ENCODE measurements at places on chromosomes 5 and 9.

- no peak for DNase-seq
Measured at GRCh38 chr9:37641331-37641730, 9.4 kb upstream of the FRMPD1 start.

DNA sequence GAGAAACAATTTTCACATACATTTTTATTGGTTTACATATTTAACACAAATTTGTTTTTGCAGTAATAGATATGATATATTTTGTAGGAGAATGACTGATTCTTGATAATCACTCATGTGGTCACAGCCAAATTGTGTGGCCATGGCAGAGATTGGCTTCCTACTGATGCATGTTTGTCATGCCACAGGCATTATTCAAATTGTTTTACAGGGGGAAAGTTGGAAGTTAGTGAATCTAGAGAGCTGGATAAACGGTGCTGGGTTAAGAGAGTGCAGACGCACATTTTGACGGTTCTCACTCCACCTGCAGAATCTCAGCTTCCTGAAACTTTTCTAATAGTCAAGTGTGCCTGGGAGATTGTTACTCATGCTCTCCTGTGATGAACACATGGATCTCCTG lies 91.1 kb upstream of the FBN2 start:
- no peak for DNase-seq

DNA sequence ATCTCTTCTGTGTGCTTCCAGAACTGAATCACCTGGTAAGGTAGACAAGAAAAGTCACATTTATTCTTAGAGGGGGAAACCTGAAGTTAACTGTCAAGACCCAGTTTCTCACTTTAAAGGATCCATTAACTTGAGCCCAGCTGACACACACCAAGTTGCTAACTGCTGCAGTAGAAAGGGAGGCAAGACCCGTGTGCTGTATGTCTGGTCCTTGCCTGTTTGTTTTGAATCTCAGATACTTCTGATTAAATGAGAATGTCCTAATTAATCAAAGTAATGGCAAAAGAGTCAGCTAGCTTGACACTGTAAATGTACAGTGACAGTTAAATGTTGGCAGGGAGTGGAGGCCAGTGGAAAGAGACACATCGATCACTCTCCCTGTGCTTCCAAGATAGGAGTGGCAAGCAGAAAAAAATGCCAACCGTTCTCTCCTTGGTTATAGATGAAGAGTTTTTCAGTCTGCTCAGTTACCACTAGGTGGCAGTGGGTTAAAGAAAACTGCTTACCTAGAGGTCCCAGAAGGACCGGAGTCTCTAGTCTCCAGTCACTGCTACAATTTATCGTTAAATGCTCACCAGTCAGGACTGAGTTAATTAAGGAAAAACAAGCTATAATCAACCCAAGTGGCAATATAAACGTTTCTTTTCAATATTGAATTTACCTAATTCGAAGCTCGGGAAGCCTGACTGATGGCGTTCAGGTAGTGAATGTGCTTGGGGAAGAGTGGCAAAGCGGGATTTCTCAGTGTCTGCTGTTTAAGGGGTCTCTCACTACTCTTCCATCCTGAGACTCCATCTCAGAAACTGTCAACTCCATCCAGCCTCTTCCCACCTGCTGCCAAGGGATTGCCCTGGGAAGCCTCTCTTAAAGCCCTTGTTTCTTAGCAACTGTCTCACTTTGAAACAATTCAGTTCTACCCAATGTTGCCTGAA lies 18.4 kb downstream of the LSM11 start:
- peak; percentile 34 for DNase-seq

DNA sequence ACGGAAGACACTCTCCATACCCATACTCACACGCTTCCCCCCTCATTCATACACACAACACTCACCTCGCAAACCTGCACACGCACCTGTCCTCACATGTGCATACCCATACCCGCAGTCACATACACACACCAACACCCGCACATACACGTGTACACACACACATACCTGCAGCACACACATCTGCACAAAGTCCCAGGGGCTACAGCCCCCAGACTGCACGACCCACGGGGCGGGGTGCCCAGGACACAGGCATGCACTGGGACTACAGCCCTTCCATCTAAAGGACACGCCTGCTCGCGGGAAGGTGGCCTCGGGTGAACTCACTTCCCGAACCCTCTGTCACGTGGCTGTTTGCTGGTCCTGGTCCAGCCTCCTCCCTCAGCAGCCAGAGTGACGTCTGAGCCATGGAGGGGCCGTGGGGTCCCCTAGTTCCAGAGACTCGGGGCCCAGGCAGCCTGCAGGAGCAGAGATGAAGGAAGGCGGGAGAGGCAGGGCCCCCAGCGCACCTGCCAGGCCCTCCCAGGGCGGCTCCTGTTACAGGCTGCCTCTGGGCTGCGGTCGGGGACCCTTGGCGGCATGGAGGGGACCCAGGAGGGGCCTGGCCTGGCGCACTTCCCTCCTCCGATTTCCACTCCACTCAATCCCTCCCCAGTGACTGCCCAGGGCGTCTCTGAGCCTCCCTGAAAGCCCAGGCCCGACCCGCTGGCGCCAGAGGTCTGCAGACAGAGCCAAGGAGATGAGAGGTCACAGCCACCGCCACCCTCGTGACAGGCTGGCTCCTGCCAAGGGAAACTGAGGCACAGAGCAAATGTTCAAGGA lies 8.1 kb downstream of the SLC12A7 start:
- DNase-seq: no peak

- no peak for DNase-seq
Measured at GRCh38 chr5:85205430-85205829, 820.8 kb upstream of the EDIL3 start.

GRCh38 chr9:126226991-126227936 lies 99.4 kb upstream of the MVB12B start:
- no peak for DNase-seq
